ENCODE measurements at places on chromosomes 13 and 19.
A peak's percentile ranks its signal among the peaks of the same experiment; 100 is the strongest.

- DNase-seq: no peak
Measured at GRCh38 chr19:31351855-31352195, 2.6 kb upstream of the TSHZ3 start.

- no peak for DNase-seq
Measured at GRCh38 chr19:495402-496111, 729 bp upstream of the MADCAM1 start.

DNA sequence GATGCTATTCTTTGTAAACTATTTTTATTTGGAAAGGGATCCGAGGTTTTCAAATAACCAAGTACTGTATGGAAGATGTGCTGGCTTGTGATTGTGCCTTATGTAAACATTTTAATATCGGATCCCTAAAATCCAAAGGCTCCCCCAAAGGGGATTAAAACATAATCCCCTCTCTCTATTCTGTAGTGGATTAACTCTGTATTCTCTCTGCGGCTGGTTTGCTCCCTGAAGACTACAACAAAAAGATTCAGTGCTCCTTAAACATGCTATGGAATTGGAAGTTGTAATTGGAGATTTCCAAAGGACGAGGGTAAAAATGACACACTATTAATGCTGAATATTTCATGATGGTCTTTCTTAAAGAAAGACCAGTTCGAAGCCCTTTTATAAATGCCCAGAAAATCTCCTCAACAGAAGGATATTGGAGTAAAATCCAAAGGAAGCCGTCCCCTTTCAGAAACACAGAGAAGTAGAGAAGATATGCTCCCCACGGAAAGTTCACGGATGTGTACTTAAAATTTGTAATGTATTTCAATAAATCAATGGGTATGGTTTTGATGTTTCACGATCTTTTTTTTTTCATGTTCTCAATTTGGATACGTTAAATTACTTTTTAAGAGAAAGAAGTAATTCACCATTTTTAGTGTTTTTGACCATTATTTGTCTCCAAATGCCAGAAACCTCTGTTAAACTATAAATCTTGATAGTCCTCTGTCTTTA lies 6.5 kb downstream of the MAB21L1 start:
- no peak for DNase-seq

- DNase-seq: no peak
Measured at GRCh38 chr13:107119989-107120881, 552.3 kb upstream of the ARGLU1 start.

- DNase-seq: no peak
Measured at GRCh38 chr13:84080748-84081530, 198.7 kb upstream of the SLITRK1 start.

DNA sequence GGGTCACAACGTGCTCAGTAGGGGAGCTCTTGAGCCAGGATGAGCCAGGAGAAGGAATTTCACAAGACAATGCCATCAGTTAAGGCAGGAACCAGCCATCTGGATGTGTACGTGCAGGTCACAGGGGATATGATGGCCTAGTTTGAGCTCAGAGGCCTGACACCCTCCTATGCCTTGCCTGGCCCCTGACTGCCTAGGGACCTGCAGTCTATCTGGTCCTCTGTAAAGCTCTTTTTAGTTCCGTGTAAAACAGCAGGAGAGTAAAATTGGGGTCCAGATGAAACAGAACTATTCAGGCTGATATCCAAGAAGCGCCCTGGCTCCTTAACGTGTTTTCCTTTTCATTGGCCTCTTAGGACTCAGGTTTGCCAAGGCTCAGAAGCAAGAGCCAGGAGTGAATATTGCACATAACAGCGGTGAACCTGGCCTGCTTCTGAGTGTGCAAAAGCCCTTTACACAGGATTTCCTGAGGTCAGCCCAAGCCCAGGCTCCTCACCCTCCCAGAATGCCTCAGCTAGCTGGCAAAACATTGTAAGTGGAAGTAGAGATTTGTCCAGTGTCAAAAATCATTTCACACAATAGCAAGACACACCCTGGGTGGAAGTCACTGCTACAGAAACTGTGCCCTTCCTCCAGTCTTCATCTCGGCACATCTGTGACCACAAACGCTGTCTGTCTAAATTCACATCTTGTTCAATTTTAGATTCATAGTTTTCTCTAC lies 777.2 kb downstream of the UQCRFS1 start:
- DNase-seq: no peak

DNA sequence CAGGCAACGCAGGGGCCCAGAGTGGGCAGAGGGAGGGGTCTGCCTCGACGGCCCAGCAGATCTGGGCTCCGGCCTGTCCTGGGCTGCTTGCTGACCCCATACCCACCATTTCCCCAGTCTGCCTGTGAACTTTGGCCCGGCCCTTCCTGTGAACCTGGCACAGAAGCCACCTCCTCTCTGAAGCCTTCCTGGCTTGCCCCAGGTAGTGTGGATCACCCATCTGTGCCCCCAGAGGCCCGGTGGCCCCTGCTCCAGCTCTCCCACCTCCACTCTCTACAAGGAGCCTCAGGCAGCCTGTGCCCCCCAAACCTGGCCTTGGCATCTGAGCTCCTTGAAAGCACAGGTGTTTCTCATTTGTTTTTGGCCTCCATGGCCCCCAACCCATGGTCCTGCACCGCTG lies 15.7 kb downstream of the PLEKHF1 start:
- no peak for DNase-seq

DNA sequence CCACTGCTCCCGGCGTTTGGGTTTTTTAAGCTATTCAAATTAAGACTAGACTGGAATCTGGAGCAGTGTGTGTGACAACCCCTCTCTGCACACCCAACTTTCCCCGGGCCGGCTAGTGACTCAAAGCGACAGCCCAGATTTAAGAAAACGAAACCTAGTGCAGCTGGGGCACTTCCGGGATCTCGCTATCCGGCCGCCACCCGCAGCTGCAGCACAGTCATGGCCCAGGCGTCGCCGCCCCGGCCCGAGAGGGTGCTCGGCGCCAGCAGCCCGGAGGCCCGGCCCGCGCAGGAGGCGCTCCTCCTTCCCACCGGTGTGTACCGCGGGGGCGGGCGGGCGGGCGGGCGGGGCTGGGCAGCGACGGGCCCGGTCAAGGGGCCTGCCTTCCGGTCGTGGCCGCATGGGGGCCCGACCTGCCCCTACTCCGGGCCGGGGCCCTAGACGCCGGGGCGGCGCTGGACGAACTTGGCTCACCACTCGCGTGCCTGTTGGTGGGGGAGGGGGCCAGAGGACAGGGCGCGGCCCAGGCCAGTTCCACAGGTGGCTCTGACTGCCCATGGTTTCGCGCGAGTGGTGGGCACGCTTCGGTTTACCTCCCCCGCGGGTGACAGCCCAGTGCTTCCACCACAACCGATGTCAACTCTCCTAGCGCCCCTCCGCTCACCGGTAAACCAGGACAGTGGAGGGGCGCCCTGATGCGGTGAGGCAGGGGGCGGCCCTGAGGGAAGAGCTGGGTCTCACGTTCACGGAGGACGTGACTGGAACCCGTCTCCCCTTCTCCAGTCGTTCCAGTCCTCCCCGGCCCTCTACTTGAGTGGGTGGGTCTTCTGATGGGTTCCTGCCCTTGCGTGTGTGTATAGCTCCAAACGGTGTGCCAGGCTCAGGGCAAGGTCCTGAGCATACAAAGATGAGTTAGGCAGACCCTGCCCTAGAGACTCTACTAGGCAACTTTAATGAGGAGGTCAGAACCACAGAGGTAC lies at the start of gene PHF11:
Gene PHF11, plus strand, starts transcription at position 171 of the 980 bp plus-strand sequence. Its CDS starts 49 bp downstream, at position 220.
- peak; percentile 81 for DNase-seq

DNA sequence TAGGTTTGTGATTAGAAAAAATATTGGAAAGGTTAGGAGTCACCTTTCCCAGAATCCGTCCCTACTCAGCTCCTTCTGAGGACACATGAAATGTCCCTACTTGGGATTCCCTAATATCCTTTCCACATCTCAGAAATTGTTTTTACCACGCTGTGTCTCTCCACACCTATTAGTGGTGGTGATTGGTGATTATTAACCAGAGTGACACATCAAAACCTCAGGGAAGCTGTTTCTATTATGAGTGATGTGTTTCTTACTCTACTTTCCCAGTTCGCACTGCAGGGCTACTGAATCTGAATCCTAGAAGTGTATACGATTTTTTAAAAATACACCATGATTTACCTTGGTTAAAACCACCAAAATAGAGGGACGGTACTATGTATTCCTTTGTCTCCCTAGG lies 460.8 kb downstream of the TBC1D4 start:
- no peak for DNase-seq

DNA sequence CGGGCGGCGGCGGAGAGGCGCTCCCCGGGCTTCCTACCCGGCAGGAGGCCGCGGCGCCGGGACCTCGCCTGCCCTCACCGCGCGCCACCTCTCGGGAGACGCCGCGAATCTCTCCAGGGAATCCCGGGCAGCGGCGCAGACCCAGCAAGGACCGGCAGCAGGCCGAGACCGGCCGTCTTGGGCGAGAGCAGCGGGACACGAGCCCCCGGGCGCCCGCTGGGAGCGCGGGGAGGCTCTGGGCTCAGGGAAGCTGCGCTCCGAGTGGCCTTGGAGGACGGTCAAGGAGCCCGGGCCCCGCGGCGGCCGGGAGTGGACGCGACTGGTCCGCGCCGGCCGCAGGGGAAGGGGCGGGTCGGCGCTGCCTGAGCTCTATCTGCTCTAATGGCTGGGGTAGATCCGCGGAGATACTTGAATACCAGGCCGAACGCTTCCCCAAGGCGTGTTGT lies 14.7 kb downstream of the CDX2 start:
- DNase-seq: no peak

GRCh38 chr19:48752496-48753365 lies at the start of gene FUT1:
Gene FUT1, minus strand, starts transcription at chr19:48752641. Its CDS starts 1,360 bp downstream, at chr19:48751281.
- DNase-seq: no peak

GRCh38 chr19:3692141-3693024 lies 7.9 kb downstream of the PIP5K1C start:
- DNase-seq: no peak

GRCh38 chr13:95588721-95589120 lies 36.2 kb downstream of the CLDN10 start:
- DNase-seq: no peak

- DNase-seq: no peak
Measured at GRCh38 chr13:24650161-24650560, 30.0 kb upstream of the ATP12A start.

GRCh38 chr13:98875146-98875729 lies 102.6 kb downstream of the DOCK9 start:
- DNase-seq: no peak

GRCh38 chr19:6632002-6632621 lies 37.8 kb downstream of the TNFSF14 start:
- DNase-seq: peak; percentile 49

Measured in stimulated activated CD4-positive, alpha-beta T cell treated with anti-CD3 and anti-CD28 coated beads, TNF-alpha, amount 100 ng/mL, for 48 hours (primary cell).